Stimulated activated CD8-positive, alpha-beta memory T cell treated with anti-CD3 and anti-CD28 coated beads, Interleukin-7, amount 100 ng/mL, for 48 hours (primary cell): ENCODE measurements at places on chromosomes 4 and X.

DNA sequence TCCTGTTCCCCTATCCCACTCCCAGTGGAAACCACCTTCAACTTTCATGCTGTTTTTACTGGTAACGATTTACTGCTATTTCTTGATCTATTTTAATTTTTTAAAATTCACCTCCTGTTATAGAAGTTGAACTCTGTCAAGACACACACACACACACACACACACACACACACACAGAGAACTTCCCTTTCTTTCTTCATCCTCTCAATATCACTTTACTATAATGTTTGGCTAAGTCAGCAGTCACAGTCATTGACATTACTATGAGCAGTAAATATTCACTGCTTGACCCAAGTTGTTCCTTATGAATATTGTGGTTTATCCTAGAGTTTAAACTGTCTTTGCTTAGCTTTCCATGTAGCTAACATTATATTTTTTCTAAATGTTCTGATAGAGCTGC, 24.0 kb upstream of the SGMS2 start:
- DNase-seq = no peak

- no peak for DNase-seq
These were observed 456.4 kb upstream of the HTR2C start for GRCh38 chrX:114127411-114128025.

- DNase-seq = no peak
These were observed 57.3 kb downstream of the KLF8 start for GRCh38 chrX:56289449-56289848.

GRCh38 chr4:88979276-88979675, 77.7 kb downstream of the FAM13A start:
- DNase-seq = no peak
